ENCODE measurements at places on chromosomes 4 and X.

GRCh38 chr4:13521047-13521446 lies 23.3 kb downstream of the NKX3-2 start:
- DNase-seq = no peak

- no peak for DNase-seq
These were observed 326.6 kb upstream of the F9 start for GRCh38 chrX:139203651-139204570.

DNA sequence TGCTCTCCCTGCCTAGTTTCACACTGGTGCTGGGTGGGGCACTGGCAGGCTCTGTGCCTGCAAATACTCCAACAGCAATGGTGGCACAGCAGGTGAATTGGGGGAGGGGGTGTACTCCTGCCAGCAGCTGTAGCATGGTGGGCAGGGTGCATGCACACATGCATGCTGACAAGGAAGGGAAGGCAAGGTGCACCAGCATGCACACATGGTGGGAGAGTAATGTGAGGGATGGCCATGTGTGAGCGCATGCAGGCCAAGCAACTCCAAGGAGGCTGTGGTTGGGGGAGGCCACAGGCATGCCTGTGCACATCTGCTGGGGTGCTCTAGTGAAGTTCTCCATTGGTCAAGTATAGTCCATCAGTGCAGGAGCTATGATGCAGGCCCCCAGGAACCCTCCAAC lies 54.5 kb upstream of the INPP4B start:
- no peak for DNase-seq

DNA sequence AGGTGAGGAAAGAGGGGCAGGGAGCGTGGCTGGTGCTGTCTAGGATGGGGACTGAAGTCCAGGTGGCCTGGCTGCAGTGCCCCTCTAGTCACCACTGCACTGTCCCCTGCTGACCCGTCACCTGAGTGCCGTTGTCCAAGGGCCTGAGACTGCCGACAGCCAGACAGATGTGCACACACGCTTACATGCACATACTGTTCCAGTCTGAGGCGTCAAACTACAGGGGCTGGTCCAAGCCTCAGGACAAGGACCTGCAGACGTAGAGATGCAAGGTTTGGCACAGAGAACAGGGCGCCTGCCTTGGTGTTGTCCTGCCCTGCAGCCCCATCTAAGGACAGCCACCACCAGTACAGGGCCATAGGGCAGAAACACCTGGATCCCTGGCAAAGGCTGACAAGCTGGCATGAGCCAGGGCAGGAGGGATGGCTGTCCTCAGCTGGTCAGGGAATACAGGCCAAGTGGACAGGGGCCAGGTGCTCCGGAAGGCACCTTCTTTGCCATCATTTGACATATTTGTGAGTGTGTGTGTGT lies 1.7 kb downstream of the SLC2A9 start:
- no peak for DNase-seq

- DNase-seq = no peak
These were observed 36.5 kb downstream of the ACOX3 start for GRCh38 chr4:8403976-8404375.

GRCh38 chrX:120731386-120731785 lies 101.5 kb upstream of the C1GALT1C1 start:
- no peak for DNase-seq

- DNase-seq = no peak
These were observed 64.4 kb upstream of the NAP1L5 start for GRCh38 chr4:88761861-88762523.

DNA sequence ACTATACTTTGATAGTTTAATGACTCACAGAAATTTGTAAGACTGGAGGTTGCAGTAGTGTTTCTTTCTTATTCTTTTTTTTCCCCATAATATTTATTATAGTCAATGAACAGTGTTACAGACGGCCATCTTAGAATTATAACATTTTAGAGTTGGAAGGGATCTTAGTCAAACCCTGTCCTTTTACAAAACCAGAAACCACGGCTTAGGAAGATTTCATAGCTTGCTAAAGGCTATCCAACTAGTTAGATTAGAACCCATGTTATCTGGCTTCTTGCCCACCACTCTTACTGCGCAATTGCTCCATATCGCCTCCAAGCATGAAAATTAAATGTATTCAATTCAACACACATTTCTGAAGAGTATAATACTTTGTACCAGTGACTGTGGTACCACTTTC lies 1.1 kb downstream of the XIAP start:
- no peak for DNase-seq

- DNase-seq = no peak
These were observed 157.1 kb upstream of the CLNK start for GRCh38 chr4:10841697-10842096.

DNA sequence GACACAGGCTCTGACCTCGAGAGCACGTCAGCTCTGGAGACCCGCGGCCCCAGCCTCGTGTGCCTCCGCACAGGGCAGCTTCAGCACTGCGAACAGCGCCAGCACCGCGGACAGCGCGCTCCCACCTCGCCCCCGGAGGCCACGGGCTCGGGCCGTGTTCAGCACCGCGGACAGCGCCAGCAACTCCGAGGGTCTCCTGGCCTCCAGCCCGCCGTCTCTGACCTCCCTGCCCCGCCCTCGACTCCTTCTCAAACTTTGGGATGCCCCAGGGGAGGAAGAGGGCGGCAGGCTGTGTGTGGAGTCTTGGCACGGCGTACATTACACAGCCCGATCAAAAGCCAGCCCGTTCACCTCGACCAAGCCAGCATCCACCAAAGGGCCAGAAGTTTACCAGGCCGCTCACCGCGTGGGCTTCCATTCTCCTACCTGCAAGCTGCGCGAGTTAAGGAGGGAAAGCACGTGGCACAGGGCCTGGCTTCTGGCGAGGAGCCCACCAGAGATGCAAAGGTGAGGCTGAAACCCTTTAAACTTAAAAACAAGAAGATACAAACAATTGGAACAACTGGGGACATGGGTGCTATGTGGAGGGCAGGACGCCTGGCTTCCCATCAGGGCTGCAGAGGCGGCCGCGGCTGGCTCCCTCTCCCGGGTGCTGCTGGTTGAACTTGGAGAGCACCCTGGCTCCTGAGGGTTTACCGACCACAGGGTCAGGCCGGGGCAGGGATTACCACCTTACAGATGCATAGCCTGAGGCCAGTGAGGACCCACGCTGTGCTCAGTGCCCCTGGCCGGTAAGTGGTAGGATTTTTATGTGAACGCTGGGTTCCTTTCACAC lies 4.5 kb upstream of the NKX1-1 start:
- DNase-seq = peak; percentile 35

GRCh38 chr4:38145741-38146140 lies 185.5 kb downstream of the PTTG2 start:
- DNase-seq = no peak

DNA sequence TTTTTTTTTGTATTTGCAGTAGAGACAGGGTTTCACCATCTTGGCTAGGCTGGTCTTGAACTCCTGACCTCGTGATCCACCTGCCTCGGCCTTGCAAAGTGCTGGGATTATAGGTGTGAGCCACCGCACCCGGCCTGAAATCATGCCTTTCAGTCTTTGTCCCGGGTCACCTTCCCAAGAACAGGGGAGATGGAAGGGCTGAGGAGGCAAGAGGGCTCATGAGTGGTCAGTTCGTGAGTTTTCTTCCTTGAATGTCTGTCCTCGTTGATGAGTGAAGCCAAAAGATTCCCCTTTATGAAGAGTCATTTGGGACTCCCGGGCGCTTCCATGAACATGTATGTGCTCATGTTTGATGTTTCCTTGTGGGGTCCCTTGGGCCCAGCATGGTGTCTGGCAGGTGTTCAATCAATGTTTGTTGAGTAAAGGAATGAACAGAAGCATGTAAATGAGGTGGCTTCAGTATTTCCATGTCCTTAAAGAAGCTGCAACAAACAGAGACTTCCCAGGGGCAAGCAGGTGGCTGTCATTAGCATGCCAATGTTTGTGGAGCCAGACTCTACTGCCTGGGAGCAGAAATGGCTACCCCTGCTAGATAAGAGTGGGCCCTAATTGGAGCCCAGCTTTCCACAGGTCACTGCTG lies 3.4 kb upstream of the SEPTIN6 start:
- no peak for DNase-seq

DNA sequence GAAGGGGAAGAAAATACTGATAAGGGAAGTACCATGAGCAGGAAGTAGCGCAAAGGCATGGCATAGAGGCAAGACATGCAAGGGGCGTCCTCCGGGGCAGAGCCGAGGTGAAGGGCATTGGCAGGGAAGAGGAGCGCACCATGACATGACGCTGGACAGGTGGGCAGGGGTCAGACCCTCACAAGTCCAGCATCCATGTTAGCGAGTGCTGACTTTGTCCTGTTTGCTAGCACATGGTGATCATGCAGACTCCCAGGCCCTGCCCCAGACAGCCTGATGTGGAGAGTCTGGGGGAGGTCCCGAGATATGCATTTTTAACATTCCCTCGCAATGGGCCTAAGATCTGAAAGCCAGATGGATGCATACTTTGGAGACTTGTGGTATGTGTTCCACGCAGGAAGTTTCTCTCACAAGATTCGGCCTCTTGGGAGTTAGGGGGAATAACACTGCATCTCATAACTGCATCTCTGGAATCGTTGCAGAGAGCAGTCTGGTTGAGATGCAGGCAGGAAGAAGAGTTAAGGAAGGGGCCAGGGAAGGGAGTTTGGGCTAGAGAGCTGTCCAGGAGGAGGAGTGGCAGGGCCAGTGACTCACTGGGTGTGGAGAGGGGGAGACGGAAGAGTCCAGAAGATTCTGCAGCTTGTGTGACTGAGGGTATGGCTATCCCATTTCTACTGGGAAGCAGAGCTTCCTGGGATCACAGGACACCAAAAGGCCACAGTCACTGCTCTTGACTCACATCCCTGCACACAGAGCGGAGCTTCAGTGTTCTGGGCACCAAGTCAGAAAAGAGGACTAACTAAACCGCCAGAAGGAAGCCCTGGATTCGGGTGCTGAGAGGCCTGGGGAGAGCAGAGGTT lies 59.7 kb downstream of the FAM184B start:
- no peak for DNase-seq

- no peak for DNase-seq
These were observed 5.7 kb downstream of the CD99 start for GRCh38 chrX:2696698-2697215.

- DNase-seq = no peak
These were observed 19.7 kb downstream of the ZFP42 start for GRCh38 chr4:188015025-188015940.

GRCh38 chr4:154593868-154594267 lies 3.3 kb upstream of the FGA start:
- no peak for DNase-seq

- DNase-seq = no peak
These were observed 48.6 kb downstream of the ACOX3 start for GRCh38 chr4:8391972-8392371.

DNA sequence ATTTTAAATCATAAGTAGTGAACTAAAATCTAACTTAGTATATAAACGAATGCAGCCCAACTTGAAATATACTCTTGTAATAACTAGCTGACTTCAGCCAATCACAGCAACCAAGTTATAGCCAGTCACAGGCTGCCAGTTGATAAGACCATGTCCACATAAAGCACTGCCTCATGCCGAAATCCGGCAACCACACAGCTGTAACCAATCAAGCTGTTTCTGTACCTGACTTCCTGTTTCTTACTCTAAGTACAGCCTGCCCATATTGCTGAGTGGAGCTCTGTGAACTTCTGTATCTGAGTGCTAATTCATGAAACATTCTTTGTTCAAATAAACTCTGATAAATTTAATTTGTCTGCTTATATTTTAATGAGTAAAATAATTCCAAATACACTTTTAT lies 805.3 kb upstream of the EPHA5 start:
- no peak for DNase-seq

DNA sequence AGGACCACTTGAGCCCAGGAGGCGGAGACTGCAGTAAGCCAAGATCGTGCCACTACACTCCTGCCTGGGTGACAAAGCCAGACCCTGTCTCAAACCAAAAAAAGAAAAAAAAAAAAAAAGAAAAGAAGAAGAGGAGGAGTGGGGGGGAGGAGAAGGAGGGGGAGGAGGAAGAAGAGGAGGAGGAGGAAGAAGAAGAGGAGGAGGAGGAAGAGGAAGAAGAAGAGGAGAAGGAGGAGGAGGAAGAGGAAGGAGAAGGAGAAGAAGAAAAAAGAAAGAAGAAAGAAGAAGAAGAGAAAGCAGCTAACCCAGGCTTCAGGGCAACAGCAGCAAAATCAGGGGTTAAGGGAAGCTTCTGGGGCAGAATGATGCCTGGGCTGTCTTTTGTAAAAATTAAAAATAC lies 27.5 kb downstream of the VMA21 start:
- DNase-seq = no peak

DNA sequence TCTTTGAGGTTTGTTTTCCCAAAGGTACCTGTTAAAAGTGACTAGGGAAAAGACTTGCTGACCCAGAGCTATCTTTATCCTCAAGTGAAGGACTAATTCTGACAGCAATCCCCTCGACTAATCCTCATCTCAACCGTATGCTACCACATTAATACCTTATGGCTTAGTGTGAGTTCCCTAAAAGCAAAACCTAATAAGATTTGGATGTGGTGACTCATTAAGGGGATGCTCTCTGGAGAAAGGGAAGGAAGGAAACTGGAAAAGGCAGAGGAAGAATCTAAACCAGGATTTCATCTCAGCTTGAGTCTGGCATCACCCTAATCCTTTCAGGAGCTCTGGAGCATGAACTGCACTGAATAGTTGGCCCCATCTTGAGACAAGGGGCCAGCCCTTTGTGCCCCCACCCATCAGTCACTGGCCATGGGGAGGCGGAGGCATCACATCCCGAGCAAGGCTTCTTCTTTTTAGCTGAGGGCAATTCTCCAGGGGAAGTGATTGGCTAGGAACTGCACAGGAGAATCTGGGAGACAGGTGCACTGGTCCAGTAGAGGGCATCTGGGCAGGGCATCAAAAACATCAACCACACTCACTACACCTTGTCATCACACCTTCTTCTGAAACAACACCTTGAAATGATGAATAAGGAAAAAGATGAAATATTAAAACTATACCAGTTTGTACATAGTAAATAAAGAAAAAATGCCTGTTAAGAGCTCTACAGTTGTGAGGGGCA lies 6.9 kb upstream of the BBS7 start:
- no peak for DNase-seq

- DNase-seq = no peak
These were observed 305.4 kb downstream of the ARAP2 start for GRCh38 chr4:35938936-35939335.

DNA sequence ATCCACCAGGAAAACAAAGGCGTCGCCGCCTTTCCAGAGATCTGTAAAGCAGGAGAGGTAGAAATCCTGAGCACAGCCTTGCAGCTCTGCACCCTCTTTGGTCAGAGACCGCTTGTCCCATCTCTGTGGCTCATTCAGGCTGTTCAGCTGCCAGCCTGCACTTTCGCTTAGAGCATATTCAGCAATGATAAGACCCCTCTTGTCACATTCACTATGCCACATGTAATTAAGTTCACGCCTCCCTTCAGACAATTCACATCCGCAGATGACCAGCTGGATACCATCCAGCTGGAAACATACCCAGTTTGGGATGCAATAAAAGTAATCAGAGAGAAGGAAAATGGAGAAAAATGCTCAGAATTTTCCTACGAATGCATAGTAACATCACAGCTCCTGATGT lies 335.4 kb downstream of the UNC5C start:
- no peak for DNase-seq
